ENCODE measurements at places on chromosomes 1 and 21. TPM values are rescaled to one million over a fixed set of nuclear protein-coding genes. Genes with fewer than 3 reads are reported as not detected.
A peak's percentile ranks its signal among the peaks of the same experiment; 100 is the strongest.

GRCh38 chr1:168408884-168409283 is 128.2 kb downstream of the TBX19 start:
- no peaks in the 10 kb centered on the region for H3K4me1 ChIP-seq
- no peak overlapping the region for H3K27ac ChIP-seq
- H3K4me3 ChIP-seq = no peak overlapping the region
- no peaks in the 10 kb centered on the region for H3K36me3 ChIP-seq
- peak; percentile 37 for DNase-seq
- 0 out of 2 replicates have a peak, but pooled peaks cover 5% of the 10 kb centered on the region for H3K27me3 ChIP-seq

DNA sequence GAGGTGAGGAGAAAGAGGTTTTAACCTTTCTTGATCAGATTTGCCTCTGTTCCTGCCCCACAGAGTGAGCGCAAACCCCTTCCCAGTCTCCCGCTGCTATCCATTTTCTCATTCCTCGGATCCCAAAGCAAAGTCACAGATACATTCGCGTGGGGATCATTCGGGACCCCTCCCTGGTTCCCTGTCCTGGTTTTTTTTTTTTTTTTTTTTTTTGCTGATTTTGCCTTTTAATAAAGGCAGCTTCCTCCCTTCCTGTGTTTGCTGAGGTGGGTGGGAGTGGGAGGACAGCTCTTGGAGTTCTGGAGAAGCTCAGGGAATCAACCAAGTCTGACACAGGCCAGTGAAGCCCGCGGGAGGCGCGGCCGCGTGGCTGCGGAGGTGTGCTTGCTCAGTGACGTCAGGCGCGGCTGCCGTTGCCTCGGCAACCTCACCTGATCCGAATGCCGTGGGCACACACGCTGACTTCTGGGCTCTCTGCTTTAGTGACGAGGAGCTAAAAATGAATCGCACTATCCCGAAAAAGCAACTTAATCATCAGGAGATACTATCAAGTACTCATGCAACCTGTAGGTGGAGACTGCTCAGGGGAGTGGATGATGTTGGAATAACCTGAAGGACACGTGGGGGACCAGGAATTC is 106.4 kb downstream of the TBX19 start:
- H3K4me3 ChIP-seq = no peak overlapping the region
- H3K36me3 ChIP-seq = no peaks in the 10 kb centered on the region
- H3K27ac ChIP-seq = no peak overlapping the region
- no peaks in the 10 kb centered on the region for H3K4me1 ChIP-seq
- H3K27me3 ChIP-seq = peaks cover 18% of the 10 kb centered on the region

CHD5 gene
- 0.25 TPM for total RNA-seq

GRCh38 chr1:21258331-21259134 is 31.7 kb downstream of the ECE1 start:
- H3K27ac ChIP-seq = no peak overlapping the region
- DNase-seq = no peak
- H3K4me1 ChIP-seq = peaks cover 26% of the 10 kb centered on the region
- no peaks in the 10 kb centered on the region for H3K36me3 ChIP-seq

CYP2J2 gene
- total RNA-seq = not detected

TACSTD2 gene
- total RNA-seq = 1.5 TPM

GRCh38 chr1:22112554-22112953 is 30.3 kb downstream of the WNT4 start:
- no peak overlapping the region for H3K4me3 ChIP-seq
- no peak overlapping the region for H3K27ac ChIP-seq
- no peaks in the 10 kb centered on the region for H3K27me3 ChIP-seq
- DNase-seq = no peak
- peaks cover 4% of the 10 kb centered on the region for H3K4me1 ChIP-seq
- no peaks in the 10 kb centered on the region for H3K36me3 ChIP-seq

GRCh38 chr1:201703621-201704438 is 125.1 kb upstream of the IPO9 start:
- H3K4me1 ChIP-seq = peaks cover 44% of the 10 kb centered on the region
- no peaks in the 10 kb centered on the region for H3K36me3 ChIP-seq
- DNase-seq = peak; percentile 93
- 0 out of 2 replicates have a peak overlapping the region, but pooled peaks have one; percentile 18 for H3K4me3 ChIP-seq

PEAR1 gene
- total RNA-seq = 2.2 TPM

DNA sequence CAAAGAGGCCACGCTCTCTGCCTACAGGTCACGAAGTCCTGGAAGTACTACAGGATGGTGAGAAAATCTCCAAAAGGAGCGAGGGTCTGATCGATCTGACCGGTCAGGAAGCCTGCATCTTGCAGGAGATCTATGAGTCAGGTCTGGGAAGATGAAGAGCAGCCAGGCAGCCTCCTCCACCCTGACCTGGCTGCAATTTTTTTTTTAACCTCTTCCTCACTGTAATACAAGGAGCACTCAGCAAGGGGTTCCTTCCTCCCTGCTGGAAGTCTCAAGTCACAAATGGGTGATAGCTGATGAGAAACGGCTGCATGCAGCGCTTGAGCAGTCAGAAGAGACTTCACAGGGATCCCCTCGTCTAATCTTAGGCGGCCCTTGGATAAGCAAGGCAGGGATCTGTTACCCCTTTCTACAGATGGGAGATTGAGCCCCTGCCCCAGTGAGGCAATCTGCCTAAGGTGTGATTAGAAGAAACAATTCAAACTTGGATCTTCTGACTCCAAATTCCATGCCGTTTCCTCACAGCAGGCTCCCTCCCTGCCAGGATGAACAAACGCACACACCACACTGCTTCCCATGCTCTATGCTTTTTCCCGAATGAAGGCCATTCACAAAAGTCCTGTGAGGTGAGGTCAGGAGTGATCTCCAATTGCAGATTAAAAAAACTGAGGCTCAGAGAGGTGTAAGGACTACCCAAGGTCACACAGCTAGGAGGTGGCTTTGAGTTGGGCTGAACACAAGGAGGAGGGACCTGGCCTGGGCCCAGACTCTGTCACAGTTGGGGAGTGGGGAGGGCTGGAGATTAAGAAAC is 48.3 kb downstream of the ECE1 start:
- no peak overlapping the region for H3K27ac ChIP-seq
- H3K36me3 ChIP-seq = peaks cover 30% of the 10 kb centered on the region
- no peak overlapping the region for H3K4me3 ChIP-seq
- H3K4me1 ChIP-seq = peaks cover 15% of the 10 kb centered on the region
- DNase-seq = no peak

TFF2 gene
- total RNA-seq = not detected

All from GM23248 (cell line).